ENCODE measurements at places on chromosomes 6 and 20. TPM values are rescaled to one million over a fixed set of nuclear protein-coding genes. Genes with fewer than 3 reads are reported as not detected.

The KIF6 gene
- 1.1 TPM for total RNA-seq

The WFDC10B gene
- 0.52 TPM for total RNA-seq

The TNNC2 gene
- total RNA-seq: 0.42 TPM

The CNBD2 gene
- 4.8 TPM for total RNA-seq

The PPP1R14C gene
- total RNA-seq: 0.10 TPM

The TBC1D20 gene
- 10.9 TPM for total RNA-seq

DNA sequence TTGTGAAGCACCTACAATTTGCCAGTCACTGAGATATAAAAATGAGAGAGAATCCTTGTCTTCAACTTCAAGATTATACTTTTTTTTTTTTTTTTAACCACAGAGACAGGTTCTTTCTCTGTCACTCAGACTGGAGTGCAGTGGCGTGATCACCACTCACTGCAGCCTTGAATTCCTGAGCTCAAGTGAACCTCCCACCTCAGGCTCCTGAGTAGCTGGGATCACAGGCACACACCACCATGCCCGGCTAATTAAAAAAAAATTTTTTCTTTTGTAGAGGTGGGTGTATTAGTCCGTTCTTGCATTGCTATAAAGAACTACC is 51.6 kb upstream of the PMEPA1 start:
- DNase-seq: no peak

DNA sequence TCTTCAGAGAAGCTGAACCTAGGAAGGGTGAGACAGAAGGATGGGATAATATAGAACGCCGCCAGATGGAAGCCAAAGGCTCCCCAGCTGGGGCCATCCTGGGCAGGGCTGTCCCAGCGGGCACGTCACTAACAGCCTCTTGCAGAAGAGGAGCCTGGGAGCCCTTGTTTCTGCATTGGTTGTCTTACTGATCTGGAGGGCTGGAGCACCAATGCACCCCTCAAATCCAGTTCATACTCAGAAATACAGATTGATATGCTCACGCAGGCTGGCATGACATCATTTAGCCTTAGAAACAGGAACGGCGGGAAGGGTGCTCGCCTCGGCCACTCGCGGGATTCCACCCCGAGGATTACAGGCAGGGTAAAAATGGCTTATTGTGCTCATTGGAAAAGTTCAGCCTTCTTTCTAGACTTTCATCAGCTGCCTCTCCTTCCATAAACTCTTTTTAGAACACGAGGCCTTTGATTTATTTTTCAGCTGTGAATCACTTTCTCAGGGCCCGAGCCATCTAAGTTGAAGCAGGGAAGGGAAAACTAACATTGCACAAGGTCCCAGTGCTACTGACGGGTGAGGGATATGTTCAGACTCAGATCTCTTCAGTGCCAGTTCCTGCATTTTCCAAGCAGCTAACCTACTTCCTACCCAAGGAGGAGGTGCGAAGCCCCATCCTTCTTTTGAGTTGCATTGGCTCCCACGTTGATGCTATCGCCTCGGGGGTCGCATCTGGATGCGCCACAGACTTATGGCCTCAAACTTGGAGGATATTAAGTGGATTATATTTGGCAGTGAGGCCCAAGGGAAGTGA is 82.3 kb downstream of the GMPR start:
- no peak for DNase-seq

DNA sequence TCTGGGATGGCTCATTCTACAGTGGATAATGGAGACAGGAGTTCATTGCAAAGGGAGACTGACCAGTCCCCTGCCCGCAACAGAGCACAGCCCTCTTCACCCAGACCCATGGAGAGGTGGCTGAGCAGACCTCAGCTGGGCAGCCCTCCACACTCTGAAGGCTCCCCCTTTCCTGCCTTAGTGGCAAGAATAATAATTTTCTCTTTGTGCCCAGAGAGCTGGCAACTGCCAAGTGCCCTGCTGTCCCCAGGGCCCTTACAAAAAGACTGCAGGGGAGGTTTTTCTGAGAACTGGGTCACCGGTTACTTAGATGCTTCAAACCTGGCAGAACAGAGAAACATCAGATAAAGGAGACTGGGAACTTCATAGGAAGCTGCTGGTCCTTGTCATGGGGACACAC is 35.4 kb upstream of the ZNFX1 start:
- DNase-seq: no peak

- no peak for DNase-seq
Measured at GRCh38 chr6:45494416-45495135, 116.8 kb upstream of the SUPT3H start.
